ENCODE measurements at places on chromosomes 2 and 18.
A peak's percentile ranks its signal among the peaks of the same experiment; 100 is the strongest.

DNA sequence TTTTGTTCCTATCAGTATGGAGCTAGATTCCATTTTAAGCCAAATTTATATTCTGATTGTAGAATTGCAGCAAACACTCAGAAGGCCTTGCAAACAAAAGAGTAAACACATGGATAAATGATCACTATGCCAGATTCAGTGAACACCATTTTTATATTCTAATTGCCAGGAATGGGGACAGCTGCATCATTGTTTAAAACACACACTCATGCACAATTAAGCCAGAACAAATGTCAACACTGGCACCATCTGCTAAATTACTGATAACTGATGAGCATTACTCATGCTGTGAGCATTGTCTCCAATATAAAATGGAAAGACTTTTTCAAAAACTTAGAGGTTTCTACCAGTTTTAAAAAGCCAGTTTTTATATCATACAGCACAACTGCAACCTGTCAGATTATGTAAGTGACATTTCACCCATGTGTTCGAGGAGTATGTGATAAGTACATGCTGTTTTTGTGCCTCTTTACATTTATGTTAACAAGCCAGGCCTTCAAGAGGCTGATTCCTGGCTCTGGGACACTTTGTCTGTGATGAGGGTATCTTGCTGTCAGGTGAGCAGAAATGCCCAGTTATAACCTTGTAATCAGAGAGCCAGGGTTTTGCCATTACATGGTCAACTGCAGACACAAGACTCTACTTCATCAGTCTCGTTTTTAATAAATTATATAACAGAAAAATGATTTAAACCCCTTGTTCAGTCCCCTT is 4.4 kb upstream of the ST8SIA5 start:
- no peak for DNase-seq

- DNase-seq: no peak
Observed at GRCh38 chr18:24991141-24992060, 360.6 kb downstream of the ZNF521 start.

- DNase-seq: no peak
Observed at GRCh38 chr2:65278531-65278981, 50.9 kb downstream of the ACTR2 start.

DNA sequence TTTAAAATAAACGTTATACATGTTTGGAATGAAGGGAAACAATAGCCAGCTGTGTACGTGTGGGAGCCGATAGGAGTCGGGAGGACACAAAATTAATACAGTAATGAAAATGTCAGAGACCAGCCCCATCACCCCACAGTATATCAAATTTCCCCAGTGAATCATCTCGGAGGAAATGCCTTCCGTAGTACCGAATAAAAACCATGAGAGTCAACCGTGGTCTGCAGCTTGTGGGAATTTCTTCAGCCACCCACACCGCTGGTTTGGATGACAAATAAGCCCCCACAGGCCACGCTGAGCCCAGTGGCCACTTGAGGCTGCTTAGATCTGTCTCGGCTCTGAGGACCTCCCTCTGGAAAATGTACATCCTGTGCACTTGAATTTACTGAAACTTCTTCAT is 133.7 kb downstream of the COL6A3 start:
- DNase-seq: no peak

DNA sequence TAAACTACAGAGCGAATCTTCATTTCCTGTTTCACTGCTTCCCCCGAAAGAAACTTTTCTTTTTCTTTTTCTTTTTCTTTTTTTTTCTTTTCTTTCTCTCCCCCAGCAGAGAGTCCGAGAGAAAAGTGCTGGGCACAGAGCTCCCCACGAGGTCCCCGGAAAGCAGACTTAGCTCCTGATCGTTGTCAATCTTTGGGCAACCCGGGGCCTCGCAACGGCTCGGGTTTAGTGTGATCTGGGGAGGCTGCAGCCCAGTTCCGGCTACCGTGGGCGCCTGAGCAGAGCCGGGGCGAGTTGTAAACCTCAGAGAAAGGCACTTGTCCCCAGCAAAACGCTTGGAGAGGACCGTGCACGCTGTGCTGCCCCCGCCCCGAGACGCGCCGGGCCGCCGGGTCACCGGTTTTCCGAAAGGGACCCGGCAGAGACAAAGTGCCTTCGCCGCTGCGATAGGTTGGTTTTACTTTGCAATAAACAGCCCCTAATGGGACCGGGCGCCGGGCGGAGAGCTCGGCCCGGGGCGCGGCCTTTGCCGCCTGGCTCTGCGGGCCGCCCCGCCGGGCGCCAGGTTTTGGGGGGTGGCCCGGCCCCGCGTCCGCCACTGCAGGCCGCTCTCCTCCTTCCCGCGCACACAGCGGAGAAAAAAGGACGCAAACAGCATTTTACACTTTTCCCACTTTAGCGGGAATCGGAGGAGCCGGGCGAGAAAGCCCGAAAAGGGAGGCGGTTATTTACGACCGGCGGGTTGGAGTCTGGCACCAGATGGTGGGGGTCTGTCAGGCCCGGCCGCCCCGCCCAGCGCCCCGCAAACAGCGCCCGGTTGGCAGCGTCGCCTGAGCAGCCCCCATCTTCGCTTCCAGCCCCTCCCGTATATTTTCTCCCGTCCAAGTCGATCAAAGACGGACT is 136.0 kb downstream of the INSIG2 start:
- DNase-seq: peak; percentile 22

DNA sequence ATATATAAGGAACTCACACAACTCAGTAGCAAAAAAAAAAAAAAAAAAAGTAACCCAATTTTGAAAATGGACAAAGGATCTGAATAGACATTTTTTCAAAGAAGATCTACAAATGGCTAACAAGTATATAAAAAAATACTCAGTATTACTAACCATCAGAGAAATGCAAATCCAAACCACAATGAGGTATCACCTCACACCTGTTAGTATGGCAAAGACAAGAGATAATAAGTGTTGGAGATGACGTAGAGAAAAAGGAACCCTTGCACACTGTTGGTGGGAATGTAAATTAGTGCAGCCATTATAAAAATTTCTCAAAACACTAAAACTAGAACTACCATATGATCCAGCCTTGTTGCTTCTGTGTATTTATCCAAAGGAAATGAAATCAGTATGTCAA is 5.8 kb upstream of the CNDP1 start:
- no peak for DNase-seq

GRCh38 chr2:239587311-239587731 is 186.5 kb upstream of the HDAC4 start:
- no peak for DNase-seq
